ENCODE measurements at places on chromosomes 11 and 22. TPM values are rescaled to one million over a fixed set of nuclear protein-coding genes. Genes with fewer than 3 reads are reported as not detected.

DNA sequence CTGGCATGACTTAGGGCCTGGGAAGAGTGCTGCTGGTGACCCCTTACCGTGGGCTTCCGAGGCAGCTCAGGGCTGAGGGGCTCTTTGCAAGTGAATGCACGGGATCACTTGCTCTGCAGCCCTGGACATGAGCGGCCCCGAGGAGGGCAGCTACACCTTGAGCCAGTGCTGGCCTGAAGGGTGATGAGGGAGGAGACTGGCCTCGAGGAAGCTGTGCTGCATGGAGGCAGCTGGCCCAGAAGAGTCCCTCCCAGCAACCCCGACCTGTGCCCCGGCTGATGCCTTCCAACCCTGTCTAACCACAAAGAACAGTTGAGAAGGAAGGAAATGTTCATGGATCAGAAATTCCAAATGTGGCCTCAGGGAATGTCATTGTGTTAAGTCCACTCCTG lies 45.2 kb downstream of the TBX1 start:
- no peak for DNase-seq

DNA sequence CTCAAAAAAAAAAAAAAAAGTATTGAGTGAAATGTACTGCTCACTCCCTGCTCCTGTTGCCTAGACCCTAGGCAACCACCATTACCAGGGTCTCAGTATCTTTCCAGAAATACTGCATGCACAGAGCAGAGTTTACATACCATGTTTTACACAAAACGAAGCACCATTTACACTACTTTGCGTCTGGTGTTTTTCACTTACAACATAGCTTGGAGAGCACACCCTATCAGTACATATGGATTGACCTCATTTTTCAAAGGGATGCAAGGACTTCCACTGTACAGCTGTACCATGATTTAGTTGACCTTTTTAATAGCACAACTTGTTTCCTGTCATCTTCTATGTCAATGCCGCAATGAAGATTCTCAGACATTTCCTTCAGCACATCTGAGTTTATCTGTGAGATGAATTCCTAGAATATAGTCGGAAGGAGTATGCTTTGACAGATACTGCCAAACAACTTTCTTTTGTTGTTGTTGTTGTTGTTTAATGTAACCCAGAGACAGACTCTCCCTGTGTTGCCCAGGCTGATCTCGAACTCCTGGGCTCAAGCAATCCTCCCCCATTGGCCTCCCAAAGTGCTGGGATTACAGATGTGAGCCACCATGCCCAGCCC lies 6.1 kb downstream of the MYH9 start:
- DNase-seq, result no peak

GRCh38 chr11:64324692-64325469 lies 7.0 kb downstream of the PRDX5 start:
- DNase-seq, result no peak

- DNase-seq, result no peak
Measured at GRCh38 chr11:10349806-10350205, 44.9 kb downstream of the ADM start.

- no peak for DNase-seq
Measured at GRCh38 chr11:829847-830294, 2.2 kb downstream of the CRACR2B start.

GRCh38 chr11:68164437-68164836 lies 43.2 kb upstream of the CHKA start:
- DNase-seq, result no peak

- DNase-seq, result no peak
Measured at GRCh38 chr11:59728913-59729312, 15.3 kb upstream of the OR10V1 start.

DNA sequence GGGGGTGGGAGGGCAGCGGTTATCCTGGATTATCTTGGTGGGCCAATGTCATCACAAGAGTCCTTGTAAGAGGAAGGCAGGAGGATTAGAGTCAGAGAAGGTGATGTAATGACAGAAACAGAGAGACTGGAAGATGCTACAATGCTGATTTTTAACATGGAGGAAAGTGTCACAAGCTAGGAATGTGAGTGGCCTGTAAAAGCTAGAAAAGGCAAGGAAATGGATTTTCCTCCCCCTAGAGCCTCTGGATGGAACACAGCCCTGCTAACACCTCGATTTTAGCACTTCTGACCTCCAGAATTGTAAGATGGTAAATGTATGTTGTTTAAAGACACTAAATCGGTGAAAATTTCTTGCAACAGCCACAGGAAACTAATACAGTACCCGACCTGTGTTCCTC lies 109.3 kb downstream of the MN1 start:
- no peak for DNase-seq

- peak; percentile 43 for DNase-seq
Measured at GRCh38 chr11:44036811-44037657, 10.7 kb upstream of the ACCSL start.

DNA sequence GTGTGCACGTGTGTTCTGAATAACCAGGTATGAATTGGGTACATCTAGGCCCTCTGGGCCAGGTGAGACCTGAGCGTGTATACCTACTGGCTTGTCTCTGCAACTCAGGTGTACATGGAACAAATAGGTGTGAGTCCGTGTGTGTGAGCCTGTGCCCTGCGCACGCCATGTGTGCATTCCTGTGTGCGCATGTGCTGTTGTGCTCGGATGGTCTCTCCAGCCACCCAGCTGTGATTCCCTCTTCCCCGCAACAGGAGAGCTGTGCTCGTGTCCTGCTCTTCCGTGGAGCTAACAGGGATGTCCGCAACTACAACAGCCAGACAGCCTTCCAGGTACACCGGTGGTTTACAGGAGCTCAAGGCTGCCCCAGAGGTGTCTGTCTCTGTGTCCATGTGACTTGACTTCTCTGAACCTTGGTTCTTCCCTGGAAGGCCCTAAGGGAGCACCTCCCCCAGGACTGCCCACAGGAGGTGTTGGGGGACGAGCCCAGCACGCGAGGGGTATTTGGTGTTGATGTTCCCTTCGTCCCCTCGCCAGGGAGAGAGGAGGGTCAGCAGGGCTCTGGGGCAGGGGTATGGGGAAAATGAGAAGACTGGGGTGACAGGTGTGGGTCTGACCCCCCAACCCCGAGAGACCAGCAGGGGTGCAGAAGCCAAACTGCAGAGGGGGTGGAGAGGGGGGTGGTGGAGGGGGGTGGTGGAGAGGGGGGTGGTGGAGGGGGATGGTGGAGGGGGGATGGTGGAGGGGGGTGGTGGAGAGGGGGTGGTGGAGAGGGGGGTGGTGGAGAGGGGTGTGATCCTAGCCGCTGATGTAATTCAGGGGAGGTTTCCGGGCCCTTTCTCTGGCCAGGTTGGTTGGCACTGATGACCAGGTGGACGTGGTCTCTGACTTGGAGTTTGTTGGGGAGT lies 10.7 kb downstream of the SHANK3 start:
- DNase-seq, result peak; percentile 41

DNA sequence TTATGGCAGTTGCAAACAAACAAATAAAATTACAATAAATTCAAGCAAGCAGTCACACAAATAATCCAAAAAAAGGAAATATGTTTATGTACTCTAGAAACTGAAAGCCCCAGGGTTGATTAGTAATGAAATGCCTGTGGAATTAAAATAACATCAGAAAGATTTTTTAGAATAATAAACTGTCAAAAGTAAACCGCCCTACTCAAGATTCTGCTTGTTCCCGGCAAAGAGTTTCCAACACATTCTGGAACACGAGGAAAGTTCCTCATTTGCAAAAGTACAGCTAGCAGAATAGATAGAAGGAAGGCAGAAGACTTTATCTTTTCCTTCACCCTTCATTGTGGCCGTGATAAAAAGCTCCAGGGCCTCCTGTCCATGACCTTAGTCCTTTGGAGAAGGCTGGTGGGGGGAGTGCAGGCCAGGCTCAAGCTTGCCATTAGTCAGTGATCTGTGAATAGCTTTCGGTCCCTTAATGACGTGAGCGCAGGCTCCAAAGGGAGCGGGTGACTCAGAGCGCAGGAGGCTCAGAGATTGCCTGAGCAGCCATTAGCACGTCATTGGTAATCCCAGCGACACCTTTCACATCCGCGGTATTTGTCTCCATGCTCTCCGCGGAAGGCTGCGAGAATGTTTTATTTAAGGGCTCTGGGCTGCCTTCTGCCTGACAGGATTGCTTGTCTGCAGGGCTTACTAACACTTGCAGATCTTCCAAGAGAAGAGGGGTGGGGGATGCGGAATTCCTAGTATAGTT lies 458.3 kb downstream of the METTL15 start:
- no peak for DNase-seq

DNA sequence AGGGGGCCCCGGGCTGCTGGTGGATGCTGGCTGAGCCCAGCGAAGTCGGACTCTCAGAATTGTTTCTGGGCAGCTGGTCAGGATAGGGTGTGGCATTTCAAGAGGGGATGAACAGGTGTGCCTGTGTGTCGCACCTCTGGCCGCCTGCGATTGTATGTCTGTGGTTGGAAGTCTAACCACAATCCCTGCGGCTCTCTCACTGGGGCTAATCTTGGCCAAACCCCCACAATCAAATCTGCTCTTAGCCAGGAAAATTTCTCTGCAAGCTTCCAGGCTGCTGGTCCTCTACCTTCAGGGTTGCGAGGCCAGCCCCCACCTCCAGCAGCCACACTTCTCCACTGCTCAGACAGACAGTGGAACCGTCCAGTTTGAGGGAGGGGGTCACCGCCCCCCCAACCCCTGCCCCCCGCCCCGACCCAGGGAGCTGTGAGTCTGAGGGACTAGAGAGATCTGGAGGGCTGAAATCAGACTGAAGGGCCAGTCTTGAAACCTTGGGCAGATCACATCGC lies 953 bp downstream of the ATG16L2 start:
- DNase-seq, result no peak

- no peak for DNase-seq
Measured at GRCh38 chr11:103624708-103625623, 411.5 kb upstream of the DDI1 start.

DNA sequence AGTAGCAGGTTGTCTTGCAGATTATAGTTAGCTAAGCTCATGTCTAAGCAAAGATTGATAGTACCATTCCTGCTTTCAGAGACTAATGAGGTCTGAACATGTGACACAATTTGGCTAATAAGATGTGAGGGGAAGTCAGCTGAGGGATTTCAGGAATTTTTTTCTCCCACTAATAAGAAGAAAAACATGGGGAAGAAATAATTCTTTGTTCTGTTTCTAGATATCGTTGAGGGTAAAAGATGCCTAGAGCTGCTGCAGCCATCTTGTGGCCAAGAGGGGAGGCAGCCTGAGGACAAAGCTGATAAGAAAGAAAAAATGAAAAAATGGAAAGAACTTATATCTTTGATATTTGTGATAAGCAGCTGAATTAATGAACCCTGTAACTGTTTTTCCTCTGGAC lies 1334.4 kb downstream of the LRRC4C start:
- DNase-seq, result no peak

GRCh38 chr11:116229236-116229970 lies 543.4 kb downstream of the BUD13 start:
- no peak for DNase-seq

- DNase-seq, result no peak
Measured at GRCh38 chr11:103967985-103968384, 68.5 kb upstream of the DDI1 start.

- no peak for DNase-seq
Measured at GRCh38 chr11:70644343-70645060, 246.2 kb downstream of the CTTN start.

DNA sequence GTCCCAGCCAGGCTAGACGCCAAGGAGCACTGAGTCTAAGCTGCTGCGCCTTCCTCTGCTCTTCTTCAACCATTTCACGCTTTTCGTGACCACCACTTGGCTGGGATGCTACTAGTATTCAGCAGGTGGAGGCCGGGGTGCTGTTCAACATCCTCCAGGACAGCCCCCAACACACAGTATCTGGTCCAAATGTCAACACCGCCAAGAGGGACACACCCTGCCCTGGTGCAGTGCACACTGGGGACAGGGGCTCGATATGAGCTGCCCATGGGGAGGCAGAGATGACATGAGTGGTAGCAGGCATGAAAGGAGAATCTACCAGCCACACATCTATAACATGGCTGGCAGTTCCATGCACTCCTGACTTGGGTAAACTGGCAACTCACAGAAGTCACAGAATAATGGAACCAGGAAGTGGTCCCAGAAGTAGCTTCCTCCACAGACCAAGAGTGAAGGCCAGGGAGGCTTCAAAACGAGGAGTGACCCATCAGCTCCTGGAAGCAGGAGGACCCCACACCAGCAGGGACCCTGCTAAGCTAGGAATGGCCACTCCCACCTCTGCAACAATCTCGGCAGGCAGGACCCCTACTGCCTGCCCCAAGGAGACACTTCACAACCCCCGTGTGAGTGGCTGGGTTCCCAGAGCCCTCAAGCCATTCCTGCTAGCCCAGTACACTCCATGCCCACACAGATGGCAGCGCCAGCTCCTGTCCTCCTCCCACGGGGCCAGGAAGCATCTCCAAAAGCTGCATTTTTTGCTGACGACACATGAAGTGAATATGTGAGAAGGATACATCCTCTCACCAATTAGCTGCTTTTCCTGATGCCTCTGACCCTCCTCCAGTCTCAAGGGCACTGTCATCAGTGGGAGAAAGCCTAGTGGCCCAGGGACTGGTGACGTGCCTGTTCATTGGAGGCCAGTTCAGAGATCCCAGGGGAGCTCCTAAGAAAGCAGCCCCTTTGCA lies 78.8 kb downstream of the DGCR2 start:
- DNase-seq, result no peak

- DNase-seq, result no peak
Measured at GRCh38 chr22:32631507-32632255, 157.1 kb downstream of the FBXO7 start.

DNA sequence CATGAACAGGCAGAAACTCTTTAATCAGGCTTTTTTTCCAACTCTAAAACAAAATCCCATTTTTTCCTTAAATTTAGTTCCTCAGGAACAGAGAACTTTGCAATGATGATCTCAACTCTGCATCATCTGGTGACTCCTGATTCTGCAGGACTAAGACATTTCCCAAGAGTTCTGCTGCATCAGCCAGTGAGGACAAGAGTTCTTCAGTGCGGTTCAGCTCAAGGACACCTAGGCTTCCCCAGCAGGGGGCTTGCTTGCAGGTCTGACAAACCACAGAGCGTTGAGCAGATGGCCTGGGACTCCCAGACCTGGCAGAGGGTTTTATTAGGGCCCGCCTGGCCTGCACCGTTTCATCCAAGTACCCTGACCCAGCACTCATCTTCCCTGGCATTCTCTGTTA lies 6.4 kb downstream of the CDCA5 start:
- no peak for DNase-seq

The SCN2B gene
- total RNA-seq, result not detected

The CARD10 gene
- total RNA-seq, result 0.09 TPM

The PPP1R14B gene
- total RNA-seq, result 262 TPM

The SPDYC gene
- not detected for total RNA-seq

The OR8K5 gene
- total RNA-seq, result not detected

The CLDN5 gene
- total RNA-seq, result not detected

The TCN1 gene
- not detected for total RNA-seq

The TMEM191C gene
- 3.2 TPM for total RNA-seq

The MMP13 gene
- 0.51 TPM for total RNA-seq

The MOGAT2 gene
- total RNA-seq, result not detected
